ENCODE measurements at places on chromosomes 16 and 17.

DNA sequence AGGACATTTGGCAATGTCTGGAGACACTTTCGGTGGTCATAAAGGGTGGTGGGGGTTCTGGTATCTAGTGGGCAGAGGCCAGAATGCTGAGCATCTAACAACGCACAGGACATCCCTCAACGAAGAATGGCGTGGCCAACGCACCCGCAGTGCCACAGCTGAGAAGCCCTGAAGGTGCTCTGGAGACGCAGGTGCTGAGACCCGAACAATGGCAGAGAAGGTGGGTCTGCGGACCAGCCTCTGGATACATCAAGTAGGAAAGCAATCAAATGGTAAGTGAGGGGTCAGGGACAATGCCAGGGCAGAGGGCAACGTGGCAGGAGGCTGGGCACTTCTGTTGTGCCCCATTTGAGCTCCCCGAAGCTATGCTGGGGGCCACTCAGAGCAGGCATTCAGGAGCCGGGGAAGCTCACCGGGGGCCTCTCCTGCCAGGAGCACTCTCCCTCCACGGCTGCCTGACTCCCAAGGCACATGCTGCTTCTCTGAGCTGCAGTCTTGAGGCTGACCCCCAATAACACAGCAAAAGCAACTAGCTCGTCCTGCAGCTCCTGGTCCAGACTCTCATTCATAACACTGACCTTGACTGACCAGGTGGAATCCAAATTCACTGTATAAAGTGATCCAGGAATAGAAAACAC, 26.0 kb downstream of the SPHK1 start:
- no peak for DNase-seq

DNA sequence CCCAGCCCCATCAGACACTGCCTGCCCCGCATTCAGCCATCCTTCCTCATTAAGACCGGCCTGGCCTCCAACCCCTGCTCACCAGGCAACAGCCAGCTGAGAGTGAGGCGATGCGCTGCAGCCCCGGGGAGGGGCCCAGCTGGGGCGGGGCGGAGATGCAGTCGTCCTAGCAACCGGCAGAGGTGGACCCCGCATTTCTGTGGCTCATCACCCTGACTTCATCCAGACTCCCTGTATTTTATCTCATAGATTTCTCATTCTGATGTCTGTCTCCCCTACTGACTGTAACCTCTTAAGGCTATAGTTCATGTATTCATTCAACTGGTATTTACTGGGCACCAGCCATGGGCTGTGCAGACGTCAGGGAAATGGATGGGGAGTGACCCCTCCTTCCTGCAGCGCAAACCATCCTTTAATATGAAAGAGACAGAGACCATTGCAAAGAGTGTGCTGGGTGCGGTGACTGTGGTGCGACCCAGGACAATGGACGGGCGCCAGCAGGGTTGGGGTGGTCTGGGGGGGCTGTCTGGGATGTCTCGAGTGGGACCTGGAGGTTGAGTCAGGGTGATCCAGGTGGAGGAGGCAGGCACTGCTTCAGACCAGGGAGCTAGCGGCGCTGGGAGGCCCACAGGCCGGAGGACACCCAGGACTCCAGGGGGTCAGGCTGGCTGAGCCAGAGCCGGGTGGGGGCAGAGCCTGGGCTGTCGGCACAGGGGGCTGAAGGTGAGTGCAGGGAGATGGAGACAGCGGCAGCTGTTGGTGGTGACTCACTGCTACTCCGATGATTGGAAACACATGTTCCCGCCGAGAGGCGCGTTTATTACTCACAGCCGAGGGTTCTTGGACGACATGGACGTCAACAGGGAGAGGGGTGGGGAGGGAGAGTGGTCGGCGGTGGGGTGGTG, 10.5 kb upstream of the TIMP2 start:
- peak; percentile 70 for DNase-seq

GRCh38 chr17:67503184-67503583, 126.1 kb downstream of the PITPNC1 start:
- DNase-seq = peak; percentile 93

DNA sequence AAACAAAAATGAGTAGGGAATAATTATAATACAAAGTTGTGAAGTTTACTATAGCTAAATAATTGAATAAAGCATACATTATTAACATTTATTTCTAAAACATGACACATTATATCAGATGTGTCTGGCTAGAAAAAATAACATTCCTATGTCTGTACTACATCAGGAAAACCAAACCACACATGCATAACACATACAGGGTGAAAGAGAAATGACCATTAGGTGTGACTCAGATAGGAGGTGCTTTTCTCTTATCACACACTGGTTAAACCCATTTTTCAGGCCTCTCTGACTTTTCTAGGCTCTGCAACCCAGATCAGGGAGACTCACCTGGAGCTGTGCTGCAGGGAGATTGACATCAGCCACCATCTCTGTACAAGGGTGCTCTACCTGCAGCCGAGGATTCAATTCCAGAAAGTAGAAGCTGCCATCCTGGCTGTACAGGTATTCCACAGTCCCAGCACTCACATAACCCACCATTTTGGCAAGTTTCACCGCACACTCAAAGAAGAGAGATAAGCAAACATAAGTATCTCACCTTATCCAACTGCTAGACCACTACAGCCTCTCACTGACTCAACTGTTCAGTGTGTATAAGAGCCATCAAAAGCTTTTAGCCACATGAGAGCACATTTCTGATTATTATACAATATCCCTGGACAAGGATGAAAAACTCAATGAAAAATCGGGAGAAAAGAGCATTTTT, 116.6 kb upstream of the C17orf78 start:
- DNase-seq = peak; percentile 78

- peak; percentile 59 for DNase-seq
These were observed 11.2 kb downstream of the METTL16 start for GRCh38 chr17:2500446-2500845.

GRCh38 chr16:20660325-20660724, 37.2 kb downstream of the ACSM1 start:
- DNase-seq = no peak

DNA sequence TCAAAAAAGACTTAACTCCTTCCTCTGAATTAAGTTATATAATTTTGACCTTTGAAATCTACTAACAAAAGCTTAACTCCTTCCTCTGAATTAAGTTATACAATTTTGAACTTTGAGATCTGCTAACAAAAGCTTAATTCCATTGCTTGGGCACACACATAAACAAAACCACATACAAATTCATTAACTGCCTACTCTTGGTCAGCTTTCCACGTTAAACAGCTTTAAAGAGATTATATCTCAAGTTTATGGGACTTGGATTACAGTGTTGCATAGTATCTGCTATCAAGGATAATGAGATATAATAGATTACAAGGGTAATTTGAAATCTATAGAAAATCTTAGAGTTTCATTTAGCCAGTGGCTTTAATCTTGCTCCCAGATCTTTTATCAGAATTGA, 23.5 kb downstream of the COX10 start:
- DNase-seq = no peak

DNA sequence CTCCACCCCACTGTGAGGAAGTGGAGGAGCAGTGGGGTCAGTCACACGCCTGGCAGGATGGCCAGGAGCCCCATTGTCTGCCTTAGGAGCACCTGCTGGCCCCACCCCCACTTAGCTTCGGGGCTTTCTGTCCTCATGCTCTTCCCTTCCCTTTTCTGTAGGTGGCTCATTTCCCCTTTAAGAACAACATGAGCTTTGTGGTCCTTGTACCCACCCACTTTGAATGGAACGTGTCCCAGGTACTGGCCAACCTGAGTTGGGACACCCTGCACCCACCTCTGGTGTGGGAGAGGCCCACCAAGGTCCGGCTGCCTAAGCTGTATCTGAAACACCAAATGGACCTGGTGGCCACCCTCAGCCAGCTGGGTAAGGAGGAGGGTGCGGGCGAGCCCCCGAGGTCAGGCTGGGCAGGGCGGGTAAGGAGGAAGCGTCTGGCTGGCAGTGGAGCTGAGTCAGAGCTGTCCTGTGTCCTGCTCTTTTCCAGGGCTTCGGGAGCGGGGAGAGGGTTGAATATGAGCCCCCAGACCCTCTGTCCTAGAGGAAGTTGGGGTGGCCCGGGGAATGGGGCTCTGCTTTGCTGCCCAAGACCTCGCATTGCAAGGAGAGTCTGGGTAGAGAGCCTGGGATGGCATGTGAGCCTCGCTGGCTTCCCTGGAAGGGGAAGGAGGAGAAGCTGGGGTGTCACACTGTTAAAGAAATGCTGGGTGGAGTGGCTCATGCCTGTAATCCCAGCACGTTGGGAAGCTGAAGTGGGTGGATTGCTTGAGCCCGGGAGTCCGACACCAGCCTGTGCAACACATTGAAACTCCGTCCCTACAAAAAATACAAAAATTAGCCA, 9.2 kb upstream of the SERPINF1 start:
- no peak for DNase-seq

DNA sequence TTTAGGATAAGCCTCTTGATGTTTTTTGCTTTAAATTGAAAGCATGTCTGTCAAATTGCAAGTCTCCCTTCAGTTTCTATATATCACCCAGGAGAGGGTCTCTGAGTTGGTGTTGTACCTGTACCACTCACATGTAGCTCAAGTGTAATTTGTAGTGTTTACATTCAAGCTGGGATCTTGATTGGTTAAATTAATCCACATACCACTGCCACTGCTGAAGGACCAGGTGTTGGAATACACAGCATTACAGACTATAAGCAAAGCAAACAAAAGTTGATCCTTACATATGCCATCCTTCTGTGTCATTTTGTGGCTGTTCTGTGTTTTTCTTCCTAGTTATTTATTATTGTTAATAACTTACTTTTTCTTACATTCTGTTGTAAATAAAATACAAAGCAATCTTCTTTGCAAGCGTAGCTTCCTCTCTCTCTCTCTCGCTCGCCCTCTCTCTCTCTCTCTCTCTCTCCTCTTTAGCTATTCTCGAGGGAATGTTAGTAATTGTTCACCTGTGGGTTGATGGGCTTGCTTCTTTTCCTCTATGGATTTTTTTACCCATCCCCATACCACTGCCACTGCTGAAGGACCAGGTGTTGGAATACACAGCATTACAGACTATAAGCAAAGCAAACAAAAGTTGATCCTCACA, 20.8 kb upstream of the NOL11 start:
- DNase-seq = peak; percentile 6

DNA sequence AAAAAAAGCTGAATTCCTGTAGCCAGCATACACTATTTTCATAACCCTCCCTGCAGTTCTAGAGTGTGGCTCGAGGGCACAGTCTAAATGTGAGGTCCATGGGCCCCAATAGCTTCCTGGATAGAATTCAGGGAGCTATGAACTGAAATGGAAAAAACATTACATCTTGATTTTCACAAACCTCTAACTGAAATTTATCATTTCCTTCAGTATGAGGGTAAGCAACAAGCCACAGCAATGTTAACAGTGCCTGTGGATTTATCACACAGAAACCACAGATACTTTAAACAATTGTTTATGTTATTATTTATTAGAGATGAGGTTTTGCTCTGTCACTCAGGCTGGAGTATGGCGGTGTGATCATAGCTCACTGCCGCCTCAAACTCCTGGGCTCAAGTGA, 18.2 kb downstream of the TMEM92 start:
- DNase-seq = no peak

- DNase-seq = peak; percentile 75
These were observed 83.9 kb downstream of the NT5M start for GRCh38 chr17:17387017-17387497.

DNA sequence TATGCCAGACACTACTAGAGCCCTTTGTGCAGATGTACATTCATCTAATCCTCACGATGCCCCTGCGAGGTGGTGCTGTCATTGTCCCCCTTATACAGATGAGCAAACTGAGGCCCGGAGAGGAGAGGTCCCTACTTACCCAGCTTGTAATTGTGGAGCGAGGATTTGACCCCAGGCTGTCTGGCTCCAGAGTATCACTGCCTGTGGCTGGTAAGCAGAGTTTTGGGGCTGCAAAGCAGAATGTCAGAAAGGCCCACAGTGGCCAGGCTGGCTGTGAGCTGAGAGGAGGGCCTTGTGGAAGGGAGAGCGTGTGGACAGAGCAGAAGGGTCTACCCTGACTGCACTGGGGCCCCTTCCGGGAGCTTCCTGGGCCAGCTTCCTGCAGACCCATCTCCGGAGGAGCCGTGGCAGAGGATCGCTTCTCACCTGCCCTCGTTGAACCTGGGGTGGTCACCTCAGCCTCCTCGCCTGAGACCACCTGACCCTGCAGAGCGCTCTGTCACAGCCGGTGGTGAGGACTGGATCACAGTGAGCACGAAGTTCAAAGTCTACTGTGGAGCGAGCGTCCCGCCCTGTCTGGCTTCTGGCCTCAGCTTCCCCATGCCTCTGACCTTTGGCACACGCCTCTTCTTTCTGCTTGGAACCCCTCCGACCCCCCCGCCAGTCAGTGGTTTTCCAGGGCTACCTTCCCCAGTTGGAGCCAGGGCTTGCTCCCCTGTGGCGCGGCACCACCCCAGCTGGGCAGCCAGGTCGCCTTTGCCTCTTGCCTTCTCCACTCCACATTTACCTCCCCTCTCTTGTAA, 12.1 kb downstream of the CMIP start:
- no peak for DNase-seq

- DNase-seq = no peak
These were observed 1.2 kb downstream of the TRPV3 start for GRCh38 chr17:3556239-3556915.

GRCh38 chr17:67479148-67479547, 102.1 kb downstream of the PITPNC1 start:
- peak; percentile 80 for DNase-seq

DNA sequence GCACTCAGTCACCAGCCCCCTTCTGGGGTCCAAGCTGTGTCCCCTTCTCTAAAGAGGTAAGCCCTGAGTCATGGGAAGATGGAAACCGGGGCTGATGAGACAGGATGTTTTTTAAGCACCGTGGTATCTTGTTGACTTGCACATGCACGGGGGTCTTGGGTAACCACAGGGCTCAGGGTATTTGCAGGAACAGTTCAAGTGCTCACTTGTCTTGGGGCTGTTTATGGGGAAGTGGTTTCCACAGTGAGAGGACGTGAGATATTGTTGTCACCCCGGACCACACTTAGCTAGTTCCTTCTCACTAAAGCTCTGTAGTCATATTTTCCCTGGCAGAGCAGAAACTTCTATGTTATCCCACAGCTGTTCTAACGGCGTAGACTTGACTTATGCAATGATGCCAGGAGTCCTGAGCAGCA, 7.7 kb downstream of the CCL3L1 start:
- DNase-seq = no peak

DNA sequence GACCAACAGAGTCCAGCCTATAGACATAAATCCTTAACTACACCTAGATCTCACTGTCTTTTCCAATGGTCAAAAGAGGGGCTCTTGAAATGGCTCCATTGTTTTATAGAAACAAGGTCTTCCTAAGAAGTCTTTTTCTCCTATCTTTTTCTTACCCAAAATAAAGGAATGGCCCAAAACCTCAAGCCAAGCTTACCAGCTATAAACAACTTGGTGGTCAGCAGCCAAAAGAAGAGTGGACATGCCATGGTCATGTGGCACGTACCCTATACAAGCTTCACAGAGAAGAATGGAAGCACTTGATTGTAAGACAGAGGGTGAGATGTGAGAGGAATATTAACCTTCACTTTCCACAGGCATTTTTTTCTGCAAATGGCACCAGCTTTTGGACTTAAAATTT, 82.1 kb upstream of the GNAO1 start:
- no peak for DNase-seq

- DNase-seq = no peak
These were observed 64.3 kb upstream of the RCVRN start for GRCh38 chr17:9969301-9969935.

- no peak for DNase-seq
These were observed 19.4 kb downstream of the ARHGAP44 start for GRCh38 chr17:12808723-12809122.

All from kidney tubule cell (primary cell).